Stimulated activated CD4-positive, alpha-beta T cell treated with anti-CD3 and anti-CD28 coated beads, TNF-alpha, amount 100 ng/mL, for 1 hour (primary cell): ENCODE measurements at places on chromosomes 6 and 20.

GRCh38 chr6:145214570-145214969, 520.8 kb downstream of the EPM2A start:
- DNase-seq = no peak

- DNase-seq = no peak
Measured at GRCh38 chr6:148242180-148242579, 100.5 kb upstream of the SASH1 start.

DNA sequence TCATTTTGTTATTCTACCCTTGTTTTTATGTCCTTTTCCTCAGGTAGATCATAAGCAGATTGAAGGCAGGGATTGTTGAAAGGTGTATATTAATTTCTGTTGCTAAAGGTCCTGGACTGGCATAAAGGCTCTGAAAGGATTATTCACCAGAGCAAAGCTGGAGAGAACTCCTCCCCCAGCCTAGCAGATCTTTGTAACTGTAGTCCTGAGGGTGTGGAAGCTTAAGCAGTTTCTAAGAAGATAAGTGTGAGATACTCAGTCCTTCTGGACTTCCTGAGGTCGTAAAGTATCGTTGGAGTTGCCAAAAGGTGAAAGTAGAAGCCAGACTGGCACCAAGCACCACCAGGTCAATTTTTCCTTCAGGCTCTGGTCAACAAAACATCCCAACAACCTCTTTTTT, 24.2 kb downstream of the CGA start:
- DNase-seq = no peak

- DNase-seq = no peak
Measured at GRCh38 chr6:93259332-93259731, 160.0 kb downstream of the EPHA7 start.

- no peak for DNase-seq
Measured at GRCh38 chr20:11569163-11569562, 348.5 kb upstream of the BTBD3 start.

GRCh38 chr20:54133434-54134427, 40.1 kb downstream of the CYP24A1 start:
- no peak for DNase-seq

DNA sequence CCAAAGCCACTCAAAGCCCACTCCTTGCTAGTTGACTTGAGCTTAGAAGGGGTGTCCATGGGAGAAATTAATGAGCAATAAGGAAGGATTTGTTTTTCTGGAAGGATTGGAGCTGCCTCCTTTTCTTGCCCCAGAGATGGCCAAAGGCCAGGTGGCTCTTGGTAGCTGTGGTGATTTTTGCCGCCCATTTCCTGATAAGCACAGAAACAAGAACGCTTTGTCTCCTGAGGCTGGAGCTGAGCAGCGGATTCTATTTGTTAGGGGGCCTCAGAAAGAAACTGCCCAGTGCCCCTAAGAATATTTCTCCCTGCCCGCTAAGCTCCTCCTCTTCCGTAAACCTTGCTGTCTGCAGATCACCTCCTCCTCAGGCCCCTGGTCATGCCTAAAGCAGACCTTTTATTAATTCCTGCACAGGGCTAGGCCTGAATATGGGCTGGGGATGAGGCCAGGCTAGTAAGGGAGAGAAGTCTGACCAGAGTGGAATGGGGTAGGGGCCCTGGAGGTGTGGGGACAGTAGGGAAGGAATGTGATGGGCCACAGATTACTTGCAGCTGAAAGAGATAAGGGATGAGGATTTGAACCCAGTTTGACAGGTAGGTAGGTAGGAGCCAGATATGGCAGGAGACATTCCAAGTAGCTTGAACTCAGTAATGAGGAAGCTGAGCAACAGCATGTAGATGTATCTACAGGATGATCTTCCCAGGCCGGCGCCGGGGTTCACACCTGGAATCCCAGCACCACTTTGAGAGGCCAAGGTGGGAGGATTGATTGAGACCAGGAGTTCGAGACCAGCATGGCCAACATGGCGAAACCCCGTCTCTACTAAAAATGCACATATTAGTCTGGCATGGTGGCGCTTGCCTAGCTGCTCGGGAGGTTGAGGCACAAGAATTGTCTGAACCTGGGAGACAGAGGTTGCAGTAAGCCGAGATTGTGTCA, 71.2 kb upstream of the NAA20 start:
- DNase-seq = no peak

DNA sequence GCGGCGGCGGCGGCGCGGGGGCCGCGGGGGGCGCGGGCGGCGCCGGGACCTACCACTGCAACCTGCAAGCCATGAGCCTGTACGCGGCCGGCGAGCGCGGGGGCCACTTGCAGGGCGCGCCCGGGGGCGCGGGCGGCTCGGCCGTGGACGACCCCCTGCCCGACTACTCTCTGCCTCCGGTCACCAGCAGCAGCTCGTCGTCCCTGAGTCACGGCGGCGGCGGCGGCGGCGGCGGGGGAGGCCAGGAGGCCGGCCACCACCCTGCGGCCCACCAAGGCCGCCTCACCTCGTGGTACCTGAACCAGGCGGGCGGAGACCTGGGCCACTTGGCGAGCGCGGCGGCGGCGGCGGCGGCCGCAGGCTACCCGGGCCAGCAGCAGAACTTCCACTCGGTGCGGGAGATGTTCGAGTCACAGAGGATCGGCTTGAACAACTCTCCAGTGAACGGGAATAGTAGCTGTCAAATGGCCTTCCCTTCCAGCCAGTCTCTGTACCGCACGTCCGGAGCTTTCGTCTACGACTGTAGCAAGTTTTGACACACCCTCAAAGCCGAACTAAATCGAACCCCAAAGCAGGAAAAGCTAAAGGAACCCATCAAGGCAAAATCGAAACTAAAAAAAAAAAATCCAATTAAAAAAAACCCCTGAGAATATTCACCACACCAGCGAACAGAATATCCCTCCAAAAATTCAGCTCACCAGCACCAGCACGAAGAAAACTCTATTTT, 2.0 kb downstream of the FOXC1 start:
- no peak for DNase-seq

- DNase-seq = no peak
Measured at GRCh38 chr6:119749335-119749734, 399.8 kb upstream of the MAN1A1 start.

DNA sequence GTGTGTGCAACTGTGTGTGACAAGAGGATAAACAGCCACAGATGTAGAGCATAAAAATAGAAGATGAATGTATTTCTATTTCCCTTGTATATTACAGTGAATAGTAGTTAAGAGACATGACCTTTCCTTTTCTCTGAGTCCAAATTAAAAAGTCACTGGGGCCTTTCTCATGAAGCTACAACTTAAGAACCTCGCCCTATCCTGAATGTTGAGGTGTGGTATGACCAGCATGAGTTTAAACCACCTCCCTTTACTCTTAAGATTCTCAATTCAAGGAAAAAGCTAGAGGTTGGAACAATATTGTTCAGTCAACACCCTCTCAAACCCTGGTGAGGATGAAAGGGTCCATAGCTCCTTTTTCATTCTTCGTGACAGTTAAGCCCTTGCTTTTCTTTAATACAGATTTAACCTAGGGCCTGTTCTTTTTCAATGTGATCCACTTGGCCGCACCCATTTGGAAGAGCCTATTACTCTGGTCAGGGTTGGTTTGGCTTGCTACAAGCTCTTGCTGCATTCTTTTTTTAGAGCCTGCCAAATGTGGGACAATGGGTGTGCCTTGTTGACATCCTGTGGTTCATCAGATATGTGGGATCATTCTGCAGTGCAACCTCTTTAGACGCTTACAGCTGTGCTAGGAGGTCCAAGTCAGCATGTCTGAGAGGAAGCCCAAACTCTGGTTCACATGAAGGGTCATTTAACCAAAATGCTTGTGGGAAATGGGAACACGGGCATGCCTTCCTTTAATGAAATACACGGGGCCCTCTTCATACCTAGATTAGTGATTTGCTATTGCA, 290.0 kb downstream of the HAO1 start:
- no peak for DNase-seq
